ENCODE measurements at places on chromosomes 12 and 14.

- no peak for DNase-seq
Observed at GRCh38 chr14:33356181-33356580, 417.5 kb downstream of the NPAS3 start.

DNA sequence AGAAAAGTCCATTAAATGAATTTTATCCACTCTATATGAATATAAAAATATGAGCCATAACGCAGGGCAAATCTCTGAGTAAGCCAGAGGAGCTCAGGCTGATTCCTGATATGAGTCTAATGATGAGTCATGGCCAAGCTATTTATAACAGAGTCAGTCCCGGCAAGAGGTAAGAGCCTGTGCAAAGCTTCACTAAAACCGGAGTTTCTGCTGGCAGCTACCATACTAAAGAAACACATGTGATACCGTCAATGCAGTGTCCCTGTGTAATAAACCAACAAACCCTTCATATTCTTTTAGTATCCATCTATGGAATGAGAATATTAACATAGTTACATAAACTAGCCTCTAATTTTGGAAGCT lies 319.4 kb downstream of the KCNC2 start:
- no peak for DNase-seq

GRCh38 chr14:101097109-101097793 lies 193.7 kb upstream of the RTL1 start:
- DNase-seq = no peak

- DNase-seq = no peak
Observed at GRCh38 chr12:85206543-85206942, 73.5 kb upstream of the ALX1 start.

GRCh38 chr14:104113631-104114420 lies 24.6 kb upstream of the KIF26A start:
- no peak for DNase-seq

GRCh38 chr12:401235-402028 lies at the start of gene CCDC77:
TSS of gene CCDC77 (plus strand) at chr12:401644. CDS start at chr12:409384, 7,740 bp downstream.
- DNase-seq = peak; percentile 91

DNA sequence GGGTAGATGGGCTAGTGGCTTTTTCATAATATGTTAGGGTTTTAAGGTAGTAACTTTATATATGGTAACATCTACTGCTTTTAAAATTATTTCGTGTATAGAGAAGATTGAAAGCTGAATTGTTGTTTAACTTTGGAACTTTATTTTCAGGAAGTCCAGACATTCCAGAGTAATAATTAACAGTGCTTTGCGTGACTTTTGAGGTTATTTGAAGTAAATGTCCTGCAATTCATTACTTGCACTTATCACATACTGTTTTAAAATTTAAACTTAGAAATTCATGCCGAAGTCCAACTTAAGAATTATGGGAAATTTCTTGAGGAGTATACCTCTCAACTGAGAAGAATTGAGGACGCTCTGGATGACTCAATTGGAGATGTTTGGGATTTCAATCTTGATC lies 3.3 kb downstream of the WASHC4 start:
- no peak for DNase-seq

GRCh38 chr12:123237646-123238329 lies 4.6 kb downstream of the MTRFR start:
- peak; percentile 68 for DNase-seq

DNA sequence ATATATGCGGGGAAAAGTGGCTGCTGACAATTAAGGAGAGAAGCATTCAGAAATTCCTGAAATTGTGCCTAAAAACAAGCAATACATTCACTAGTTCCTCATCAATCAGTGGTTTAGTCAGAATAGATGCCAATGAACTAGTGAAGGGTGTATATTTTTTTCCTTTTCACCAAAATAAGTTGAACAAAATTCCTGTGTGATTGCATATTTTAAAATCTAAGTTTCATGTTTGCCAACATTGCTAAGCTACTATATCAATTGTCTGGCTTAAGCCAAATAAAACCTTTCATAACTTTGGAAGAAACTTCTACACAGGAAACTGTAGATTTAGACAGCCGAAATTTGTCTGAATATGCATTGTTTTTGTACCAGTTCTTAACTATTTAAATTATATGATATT lies 8.7 kb downstream of the PRKD1 start:
- no peak for DNase-seq

GRCh38 chr12:123939716-123940626 lies 32.7 kb downstream of the CCDC92 start:
- no peak for DNase-seq

DNA sequence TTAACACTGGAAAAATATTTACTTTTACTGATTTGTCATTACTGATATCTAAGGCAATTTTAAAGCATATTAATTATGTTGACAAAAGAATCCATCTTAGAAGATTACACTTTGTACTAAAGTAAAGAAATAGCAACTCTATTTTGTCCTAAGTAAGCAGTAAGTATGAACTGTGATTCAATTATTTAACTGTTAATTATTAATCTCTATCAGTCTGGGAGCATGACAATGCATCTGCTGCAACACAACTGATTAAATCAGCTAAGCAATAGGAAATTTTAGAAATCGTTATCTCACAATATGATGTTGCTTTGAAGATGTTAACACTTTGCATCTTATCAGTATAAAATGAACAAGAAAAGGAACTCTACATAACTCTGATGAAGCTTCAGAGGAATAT lies 172.3 kb downstream of the DPY19L2 start:
- DNase-seq = no peak

DNA sequence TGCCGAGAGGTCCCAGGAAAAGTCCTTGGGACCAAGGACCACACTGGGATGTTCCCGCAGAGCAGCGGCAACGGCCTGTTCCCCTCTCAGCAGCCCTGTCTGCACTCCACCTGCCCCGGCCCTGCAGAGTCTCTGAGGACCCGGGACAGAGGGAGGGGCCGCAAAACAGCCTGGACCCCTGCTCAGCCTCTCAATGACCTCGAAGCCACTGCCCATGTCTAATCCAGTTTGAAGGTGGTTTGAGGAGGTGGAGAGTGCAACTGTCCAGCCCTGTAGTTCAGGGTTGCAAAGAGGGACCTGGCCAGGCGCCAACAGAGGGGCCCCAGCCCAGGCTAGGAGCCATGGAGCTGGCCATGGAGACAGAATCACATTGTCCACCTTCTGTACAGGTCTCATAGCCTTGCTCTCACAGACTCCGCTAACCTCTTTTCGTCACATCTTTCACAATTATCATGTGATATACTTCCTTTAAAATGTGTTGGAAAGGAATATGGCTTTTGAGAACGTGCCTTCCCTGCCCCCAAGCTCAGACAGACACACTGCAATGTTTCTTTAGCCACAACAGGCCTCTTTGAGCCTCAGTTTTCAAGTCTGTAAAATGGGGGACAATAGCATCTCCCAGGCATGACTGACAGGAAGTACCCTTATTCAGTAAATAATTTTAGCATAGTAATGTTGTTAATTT lies 49.3 kb downstream of the ACTN1 start:
- no peak for DNase-seq

DNA sequence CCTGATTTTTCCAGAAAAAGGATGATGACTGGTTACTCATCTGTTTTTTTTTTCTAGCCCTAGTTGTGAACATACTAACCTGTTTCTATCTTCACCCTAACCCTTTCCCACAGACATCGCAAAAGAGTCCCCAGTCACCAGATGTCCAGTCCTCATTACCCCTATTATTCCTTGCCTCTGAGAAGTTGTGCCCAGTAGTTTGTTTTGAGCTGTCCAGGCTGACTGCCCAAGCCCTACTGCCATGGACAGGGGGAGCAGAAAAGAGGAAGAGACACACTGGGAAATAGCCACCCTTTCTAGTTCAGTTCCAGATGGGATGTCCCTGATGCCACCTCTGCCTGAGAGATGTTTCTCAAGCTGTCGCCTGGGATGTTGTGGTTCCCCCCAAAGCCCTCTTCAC lies 13.8 kb upstream of the CELA1 start:
- DNase-seq = no peak

GRCh38 chr12:123398550-123399254 lies 14.8 kb downstream of the KMT5A start:
- no peak for DNase-seq

- DNase-seq = no peak
Observed at GRCh38 chr14:104119488-104120251, 18.7 kb upstream of the KIF26A start.

GRCh38 chr12:66014818-66015217 lies 115.7 kb downstream of the LLPH start:
- no peak for DNase-seq

GRCh38 chr12:71250166-71250565 lies 92.4 kb upstream of the TSPAN8 start:
- no peak for DNase-seq

GRCh38 chr14:55739967-55740648 lies 160.1 kb downstream of the KTN1 start:
- no peak for DNase-seq

GRCh38 chr14:97281741-97282140 lies 484.6 kb downstream of the VRK1 start:
- DNase-seq = no peak

DNA sequence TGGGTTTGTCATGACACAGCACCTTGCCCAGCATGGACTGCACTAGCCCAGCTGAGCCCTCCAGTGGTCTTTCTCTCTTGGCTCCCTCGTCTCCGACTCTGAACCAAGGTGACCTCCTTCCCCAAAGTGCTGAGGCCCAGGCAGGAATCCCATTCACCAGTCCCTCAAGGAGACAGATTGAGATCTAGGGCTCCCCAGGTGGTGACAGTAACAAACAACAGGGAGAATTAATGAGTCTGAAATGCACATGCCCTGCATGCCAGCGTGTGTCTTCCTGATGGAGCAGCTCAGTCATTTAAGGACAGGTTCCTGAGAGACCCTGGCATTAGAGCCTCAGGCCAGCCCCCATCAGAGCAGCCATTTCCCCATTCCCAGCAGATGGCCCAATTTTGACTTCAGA lies 51.4 kb upstream of the OAS1 start:
- no peak for DNase-seq

DNA sequence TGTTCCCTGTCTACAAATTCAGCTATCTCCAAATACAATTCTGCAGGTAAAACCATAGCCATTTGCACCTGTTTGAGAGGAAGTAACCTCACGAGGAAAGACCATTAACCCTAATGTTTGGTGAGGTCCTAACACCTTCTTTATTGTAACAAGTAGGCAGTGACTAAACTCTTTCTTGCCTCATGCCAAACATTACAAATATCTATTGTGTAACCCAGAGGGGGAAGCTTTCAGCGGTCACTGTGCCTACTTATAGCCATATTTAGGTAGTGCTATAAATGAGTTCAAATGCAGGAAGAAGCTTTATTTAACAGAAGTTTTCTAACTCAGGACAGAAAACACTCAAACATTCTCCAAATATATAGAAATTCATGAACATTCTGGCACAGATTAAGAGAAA lies 252.7 kb downstream of the LRFN5 start:
- DNase-seq = no peak

DNA sequence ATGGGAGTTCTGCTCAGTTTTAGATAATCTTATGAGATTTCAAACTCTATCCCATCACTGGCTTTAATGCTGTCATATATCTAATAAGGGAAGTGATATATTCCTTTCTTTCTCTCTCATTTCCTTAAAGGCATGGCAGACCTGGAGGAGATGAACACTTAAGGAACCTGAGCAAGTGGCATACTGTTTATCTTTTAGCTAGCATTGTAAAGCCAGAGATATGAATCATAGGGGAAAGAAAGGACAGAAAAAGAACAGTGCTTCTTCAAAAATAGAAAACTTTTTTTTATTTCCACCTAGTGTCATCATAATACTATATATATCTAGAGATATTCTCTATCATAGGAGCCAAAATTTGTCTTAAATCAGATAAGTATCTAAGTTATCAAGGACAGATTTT lies 68.3 kb upstream of the PSMA6 start:
- no peak for DNase-seq

DNA sequence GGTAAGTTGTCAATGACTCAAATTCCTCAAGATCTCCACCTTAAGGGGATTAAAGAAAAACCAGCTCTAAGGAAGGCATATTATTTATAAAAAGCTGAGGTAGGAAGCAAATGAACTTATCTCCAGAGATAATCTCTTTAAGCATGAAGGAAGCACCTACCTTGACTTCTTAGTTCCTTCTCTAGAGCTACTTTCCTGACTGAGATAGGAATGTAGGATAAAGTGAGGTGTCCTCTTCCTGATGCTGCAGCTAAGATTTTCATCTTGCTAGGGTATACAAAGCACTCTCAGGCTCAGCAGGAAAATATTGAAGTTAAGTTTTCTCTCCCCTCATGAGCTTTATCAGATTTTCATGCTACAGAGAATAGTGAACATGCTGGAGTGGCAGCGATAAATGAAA lies 163.0 kb upstream of the E2F7 start:
- no peak for DNase-seq

DNA sequence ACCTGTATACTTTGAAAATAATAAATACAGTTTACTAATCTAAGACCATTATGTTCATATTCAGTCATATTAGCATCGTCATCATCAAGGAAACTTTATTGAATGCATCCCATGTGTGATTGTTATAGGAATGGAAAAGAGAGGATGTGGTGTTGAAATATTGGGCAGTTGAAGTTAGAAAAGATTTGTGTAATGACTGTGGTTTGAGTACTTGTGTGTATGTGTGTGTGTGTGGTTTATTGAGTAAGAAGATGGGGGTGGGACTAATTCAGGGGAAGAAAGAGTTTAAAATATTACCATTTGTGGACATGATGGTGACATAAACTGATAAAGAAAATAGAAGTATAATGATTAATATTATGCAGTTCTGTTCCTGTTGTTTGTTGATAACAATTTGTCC lies 238.7 kb upstream of the SEL1L start:
- no peak for DNase-seq

DNA sequence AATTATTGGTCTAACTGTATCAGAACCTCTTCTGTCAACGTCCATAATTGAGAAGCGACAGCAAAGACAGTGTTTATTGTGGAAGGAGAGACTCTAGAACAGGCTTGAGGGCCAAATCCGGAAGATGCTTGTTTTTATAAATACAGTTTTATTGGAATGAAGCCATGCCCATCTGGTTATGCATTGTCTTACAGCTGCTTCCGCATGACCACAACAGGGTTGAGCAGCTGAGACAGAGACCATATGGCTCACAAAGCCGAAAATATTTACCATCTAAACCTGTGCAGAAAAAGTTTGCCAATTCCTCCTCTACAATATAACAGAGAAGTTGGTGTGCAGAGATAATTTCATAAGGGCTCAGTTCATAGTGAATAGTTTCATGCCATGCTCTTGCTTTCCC lies 24.5 kb downstream of the PRKAB1 start:
- no peak for DNase-seq
